ENCODE measurements at places on chromosomes 1 and 21.

DNA sequence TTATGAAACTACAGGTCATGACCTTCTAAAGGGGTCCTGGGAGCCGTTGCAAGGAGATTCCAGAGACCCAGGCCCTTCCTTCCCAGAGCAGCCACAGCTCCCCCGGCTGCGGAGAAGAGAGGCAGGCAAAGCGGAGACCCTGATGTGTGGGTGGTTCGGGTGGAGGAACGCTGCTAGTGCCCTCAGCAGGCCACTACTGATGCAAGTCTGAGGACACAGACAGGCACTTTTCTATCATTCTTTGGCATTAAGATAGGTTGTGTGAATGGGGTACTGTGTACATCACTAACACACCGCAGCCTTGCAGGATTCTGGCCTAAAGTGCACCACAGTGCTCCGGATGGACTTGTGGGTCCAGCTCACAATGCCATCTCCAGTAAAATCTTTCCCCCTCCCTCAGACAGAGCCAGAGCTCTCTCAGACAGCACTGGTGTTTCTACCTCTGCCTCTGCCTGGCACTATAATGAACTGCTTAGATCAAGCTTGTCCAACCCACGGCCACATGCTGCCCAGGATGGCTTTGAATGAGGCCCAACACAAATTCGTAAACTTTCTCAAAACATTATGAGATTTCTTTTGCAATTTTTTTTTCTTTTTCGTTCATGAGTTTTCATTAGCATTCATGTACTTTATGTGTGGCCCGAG, 121.4 kb downstream of the TGFBR3 start:
- DNase-seq: no peak

DNA sequence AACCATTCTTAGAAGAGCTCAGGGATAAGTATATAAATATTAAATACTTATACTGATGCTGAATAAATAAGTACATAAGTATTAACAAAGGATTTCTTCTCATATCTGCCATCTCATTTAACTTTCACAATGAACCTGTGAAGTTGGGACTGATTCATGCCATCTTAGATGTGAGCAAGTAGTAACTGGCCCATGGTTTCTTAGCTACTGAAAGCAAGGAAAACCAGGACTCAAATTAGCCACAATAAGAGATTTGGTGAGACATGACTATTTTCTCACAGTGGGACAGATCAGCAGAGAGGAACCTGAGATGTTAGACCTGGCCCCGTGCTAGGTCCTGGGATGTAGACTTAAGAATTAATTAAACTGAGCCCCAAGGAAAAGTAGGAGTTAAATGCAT, 8.2 kb upstream of the RAB3B start:
- DNase-seq: no peak

DNA sequence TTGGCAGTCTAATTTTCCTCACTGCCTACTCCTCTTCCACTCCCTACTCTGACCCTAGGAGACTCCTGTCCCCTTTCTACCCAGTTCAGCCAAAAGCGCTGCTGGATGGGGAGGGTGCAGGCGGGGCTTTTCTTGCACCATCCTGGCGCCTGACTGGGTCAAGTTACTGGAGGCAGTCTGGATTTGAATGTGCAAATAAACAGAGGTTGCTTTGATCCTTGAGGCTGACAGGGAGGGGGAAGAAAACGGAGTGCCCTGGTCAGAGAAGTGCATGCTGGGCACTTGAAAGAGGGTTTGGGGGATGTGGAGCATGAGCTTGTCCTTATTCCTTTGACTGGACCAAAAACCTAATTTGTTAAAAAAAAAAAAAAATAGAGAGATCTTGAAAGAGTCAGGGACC, 76.8 kb upstream of the SOX13 start:
- no peak for DNase-seq

GRCh38 chr1:188343914-188344313, 1515.2 kb downstream of the PLA2G4A start:
- no peak for DNase-seq

DNA sequence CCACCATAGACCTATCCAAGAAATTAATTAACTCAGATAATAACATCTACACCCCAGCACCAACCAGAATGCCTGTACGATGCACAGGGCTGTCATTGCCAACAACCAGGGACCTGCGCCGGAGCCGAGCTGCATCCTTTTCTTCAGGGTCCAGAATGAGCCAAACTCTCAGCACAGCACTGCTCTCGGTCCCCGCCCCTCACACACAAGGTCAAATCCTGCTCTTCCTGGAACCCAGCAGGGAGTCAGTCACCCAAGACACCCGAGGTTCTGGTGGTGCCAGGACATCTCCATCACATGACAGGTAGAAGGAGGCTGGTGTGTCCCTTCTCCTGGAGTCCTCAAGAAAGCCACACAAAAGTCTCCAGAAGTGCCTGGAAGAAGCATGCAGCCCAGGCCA, 31.9 kb downstream of the NPHP4 start:
- no peak for DNase-seq

DNA sequence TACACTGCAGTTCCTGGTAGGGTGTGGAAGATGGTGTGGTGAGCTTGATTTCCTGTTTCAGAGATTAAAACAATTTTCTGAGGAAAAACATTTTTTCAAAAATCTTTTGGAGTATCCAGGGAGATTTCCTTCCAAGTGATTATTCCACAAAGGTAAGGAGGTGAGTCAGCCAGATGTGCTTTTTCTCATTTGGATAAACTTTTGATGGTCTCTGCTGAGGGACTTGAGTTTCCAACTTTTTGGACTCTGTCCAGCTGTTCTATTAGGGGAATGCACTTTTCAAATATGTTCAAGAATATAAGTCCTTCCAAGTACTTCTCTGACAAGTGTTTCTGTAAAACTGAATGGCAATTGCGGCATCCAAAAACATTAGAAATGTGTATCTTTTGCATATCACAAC, 628.8 kb upstream of the ADAMTS5 start:
- no peak for DNase-seq

DNA sequence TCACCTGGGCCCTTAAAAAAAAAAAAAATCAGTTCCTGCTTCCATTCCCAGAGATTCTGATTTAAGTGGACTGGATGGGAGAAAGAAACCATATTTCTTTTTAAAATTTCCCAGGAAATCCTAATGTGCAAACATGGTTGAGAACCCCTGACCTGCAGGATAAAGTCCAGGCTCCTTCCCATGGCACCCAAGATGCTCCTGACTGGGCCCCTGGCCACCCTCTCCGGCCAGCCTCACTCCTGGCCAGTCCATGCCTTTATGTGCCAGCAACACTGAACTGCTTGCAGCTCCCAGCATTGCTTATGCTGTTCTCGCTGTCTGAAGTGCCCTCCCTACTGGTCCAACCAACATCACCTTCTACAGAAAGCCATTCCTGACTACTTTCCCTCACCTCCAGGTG, 93.9 kb downstream of the TEX35 start:
- DNase-seq: no peak

DNA sequence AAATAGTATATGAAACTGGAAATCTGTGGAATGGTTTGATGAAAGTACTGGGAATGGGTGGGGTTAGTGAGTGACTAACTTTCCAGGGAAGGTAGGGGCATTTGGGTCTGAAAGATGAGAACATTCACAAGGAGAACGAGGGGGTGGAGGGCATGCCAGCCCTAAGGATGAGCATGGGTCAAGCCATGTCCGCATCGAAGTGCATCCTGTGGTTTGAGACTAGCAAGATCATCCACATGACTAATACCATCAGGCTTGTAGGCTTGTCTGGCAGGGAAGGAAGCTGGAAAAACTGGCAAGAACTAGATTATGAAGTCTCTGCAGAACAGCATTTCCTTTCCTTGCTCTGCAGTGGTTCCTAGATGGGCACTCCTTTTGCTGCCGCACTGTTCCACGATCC, 70.4 kb upstream of the UBE2U start:
- DNase-seq: no peak

DNA sequence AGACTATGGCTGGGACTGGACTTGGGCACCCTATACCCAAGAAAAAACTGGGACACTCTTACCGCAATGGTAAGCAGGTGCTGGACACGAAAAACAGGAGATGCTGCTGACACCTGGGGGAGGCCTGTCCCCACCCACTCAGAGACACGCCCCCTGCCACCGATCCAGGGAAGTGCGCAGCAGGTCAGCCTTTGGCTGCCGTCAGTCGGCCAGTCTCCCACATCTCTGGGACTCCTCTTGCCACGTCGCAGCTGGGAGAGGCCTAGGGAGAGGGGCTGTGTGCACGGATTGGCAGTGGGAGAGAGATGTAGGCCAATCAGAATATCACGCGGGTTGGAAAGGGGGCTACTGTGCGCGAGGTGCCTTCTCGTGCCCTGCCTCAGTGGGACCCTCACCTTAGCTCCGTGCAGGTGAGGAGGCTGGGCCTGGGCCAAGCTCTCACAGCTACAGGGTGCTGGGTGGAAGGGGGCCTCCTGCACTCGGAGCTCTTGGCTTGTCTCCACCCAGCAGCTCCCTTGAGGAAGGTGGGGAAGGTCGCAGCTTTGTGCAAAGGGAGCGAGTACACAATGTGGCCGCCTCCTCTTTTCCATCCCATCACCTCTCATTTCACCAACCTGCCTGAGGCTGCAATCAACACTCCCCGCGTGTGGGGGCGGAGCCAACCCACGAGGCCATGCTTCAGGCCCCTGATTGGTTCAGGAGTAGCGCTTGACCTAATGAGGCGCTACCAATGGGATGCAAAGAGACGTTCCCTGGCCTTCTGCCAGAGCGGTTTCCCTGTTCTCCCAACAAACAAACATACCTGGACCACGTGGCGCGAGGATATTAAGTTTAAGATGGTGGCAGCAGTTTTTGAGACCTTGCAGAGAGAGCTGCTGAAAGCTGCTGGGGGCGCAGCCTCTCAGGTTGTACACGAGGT, 25.7 kb upstream of the LDLRAP1 start:
- no peak for DNase-seq

DNA sequence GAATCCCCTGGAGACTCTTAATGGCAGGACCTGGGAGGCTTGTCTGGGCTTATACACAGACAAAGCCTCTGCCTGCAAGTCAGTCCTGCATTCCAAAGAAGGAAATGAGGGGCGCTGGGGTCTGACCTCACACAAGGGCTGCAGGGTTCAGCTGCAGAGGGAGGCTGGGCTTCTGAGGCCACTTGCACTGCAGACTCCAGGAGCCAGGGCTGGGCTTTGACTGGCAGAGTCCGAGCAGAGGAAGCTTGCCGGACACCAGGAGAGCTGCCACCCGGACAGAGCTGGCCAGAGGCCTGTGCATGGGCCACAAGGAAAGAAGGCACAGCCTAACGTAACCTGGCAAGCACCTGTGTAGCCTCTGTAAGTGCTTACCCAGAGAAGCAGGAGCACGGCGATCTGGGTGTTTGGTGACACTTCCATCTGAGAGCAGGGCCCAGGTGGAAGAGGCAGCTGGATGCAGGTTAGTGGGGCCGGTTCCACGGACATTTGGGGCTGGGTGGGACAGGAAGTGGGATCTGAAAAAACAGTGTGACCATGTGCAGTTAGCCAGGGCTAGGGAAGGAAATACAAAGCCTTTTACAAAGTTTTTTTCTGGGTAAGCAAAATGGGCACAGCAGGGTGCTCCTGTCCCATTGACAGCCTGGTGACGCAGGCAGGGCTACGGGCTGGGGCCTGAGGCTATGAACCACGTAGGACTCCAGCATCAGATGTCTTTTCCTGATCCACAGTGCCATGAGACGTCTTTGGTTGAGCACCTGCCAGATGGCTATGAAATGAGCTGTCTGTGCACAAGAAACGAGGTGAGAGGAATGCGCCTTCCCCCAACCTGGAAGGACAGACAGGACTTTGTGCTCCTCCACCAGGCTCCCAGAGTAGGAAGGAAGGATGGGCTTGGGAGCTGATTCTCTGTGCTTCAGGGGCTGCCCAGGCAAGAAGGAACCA, 37.3 kb upstream of the LBR start:
- DNase-seq: no peak

DNA sequence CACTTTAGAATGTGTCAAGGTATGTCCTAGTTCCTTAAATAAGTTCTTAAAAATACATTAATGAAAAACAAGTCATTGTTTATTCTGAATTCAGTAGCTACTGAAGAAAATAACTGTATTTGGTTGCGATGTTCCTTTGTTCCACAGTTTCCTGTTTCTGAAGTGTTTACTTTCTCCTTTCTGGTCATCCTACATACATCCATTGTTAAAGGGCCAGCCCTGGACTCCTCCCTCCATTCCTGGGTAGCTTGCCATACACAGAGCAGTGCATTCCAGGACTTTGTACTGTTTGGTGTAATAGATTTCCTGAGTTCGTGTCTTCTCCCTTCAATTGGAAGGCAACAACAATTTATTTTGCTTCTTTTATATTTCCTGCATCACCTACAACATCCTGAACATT, 845.4 kb upstream of the CXADR start:
- DNase-seq: no peak

DNA sequence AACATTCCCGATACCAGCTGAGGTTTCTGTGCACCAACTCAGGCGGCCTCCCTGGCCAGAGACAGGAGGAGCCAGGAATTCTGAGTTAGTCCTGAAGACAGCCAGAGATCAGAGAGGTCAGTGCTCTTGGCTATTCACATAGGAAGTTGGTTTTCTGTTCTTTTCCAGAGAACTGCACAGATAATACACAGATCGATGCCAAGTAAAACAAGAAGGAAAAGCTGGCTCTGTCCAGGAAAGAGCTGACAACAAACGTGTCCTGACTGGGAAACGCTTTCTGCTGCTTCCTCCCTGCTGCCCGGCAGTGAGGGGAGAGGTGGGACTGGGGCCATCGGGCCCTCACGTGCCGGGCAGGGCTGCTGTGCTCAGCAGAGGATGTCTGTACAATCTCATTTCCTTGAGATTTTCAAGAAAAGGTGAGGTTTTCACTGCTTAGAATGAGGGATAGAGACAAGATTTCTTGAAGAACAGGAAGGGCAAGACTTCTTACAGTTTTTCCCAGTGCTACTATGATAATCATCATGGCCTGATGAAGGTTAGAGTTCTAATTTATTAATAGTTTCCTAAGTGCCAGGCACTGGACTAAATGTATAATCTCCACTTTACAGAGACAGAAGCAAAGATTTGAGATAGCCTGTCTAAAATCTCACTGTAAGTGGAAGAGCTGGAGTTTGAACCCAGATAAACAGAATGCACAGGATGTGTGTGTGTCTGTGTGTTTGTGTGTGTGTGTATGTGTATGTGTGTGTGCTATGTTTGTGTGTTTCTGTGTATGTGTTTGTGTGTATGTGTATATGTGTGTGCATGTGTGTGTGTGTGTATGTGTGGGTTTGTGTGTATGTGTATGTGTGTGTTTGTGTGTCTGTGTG, 211.0 kb upstream of the RAB4A start:
- no peak for DNase-seq

Measured in renal cortex interstitium (tissue), 15 donors.